ENCODE measurements at places on chromosomes 16 and 17. TPM values are rescaled to one million over a fixed set of nuclear protein-coding genes. Genes with fewer than 3 reads are reported as not detected.

The GPR142 gene
- 1.2 TPM for total RNA-seq

The ECI1 gene
- total RNA-seq, result 24.6 TPM

The MYH13 gene
- total RNA-seq, result not detected

The BCAR1 gene
- total RNA-seq, result 30.1 TPM

The OR4D2 gene
- total RNA-seq, result 2.2 TPM

The HEXIM2 gene
- total RNA-seq, result 1.9 TPM

The ZNF263 gene
- total RNA-seq, result 53.7 TPM

The CEMP1 gene
- total RNA-seq, result 0.96 TPM

The LDHD gene
- total RNA-seq, result 0.48 TPM

The ANKFN1 gene
- total RNA-seq, result 12.5 TPM

The KRTAP4-9 gene
- total RNA-seq, result not detected

The USH1G gene
- 2.9 TPM for total RNA-seq

The MMP28 gene
- total RNA-seq, result 113 TPM

The WSB1 gene
- 443 TPM for total RNA-seq

The RNF151 gene
- not detected for total RNA-seq

DNA sequence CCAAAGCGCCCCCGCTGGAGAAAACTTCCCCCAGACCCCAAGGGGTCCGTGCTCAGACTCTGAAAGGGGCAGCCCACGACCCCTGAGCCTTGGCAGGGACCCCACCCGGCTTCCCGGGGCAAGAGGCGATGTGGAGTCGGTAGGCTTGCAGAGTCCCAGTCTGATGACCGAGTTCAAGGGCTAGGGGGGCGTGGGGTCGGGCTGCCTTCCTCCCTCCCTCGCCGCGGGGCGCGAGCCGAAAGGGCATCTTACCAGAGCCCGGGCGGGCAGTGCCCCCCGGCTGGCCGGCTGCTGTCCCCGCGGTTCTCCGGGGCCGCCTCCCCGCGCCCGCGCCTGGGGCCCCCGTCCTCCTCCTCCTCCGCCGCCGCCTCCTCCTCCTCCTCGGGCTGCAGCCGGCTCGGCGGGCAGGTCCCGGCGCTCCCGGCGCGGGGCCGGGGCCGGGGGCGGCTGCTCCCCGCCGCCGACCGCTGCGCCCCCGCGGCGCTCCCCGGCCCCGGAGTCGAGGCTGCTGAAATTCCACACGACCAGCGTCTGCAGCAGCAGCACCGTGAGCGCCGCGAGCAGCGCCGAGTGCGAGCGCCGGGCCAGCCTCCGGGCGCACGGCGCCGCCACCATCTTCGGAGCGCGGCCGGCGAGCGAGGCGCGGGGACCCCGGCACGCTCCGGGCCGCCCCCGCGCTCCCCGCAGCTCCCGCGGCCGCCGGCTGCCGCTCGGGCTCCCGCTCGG is 415 bp downstream of the XYLT1 start:
- DNase-seq, result no peak

DNA sequence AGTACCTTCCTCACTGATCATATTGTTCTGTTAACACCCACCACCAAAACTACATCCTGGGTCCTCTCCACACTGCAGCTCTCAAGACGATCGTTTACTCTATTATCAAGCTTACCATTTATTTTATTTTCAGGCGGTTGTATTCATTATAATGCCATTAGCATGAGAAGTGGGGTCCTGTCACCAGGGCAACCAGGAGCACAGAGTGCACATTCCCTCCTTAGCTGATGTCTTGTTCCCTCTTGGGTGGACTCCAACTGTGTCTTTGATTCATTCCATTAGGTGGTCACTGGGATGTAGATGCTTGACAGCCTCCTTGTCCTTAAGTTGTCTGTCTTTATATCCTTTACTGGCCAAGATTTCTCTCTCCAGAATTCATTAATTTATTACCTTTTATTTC is 965.9 kb upstream of the EEF2KMT start:
- no peak for DNase-seq

DNA sequence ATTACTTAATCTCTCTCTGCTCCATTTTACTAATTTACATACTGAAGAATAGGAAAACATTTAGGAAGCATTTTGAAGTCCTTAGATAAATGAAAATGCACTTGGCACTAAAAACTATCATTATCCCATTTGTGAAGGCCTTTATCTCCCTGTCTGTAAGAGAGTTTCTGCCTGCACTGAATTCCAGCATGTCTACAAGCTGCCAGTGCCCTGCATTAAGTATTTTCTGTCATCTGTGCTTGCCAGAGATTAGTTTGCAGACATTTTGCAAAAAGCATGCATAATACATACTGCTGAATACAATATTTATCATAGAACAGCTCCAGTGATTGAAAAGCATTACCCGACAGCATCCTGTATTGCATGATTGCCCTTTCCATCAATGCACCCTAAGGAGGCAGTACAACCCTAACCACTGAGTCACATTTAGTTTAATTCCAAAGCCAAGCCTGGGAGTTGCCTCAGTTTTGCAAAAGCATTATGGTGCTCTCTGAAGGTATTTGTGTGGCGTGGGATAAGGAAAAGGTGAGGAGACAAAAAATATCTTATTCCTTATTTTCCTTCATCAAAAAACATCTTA is 280.2 kb upstream of the TOM1L1 start:
- DNase-seq, result peak; percentile 43

DNA sequence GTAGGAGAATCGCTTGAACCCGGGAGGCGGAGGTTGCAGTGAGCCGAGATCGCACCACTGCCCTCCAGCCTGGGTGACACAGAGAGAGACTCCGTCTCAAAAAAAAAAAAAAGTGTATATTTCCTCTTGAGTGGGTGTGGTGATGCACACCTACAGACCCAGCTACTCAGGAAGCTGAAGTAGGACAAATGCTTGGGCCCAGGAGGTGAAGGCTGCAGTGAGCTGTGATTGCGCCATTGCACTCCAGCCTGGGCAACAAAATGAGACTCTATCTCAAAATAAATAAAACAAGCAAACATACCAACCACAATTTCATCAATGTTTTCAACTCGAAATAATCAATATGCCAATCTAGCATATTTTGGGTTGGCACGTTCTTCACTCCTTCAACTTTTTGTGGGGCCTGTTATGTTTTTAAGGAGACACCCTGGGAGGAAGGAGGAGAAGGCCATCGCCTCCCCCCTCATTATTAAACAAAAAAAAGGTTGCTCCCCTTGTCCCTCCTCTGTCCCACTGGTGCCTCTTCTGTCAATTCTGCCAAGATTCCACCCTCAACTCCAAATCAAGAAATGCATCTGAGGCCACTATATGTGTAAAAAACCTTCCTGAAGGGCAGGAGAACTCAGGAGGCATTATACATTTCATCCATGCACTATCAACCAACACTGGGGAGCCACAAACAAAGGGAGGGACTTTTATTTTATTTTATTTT is 52.4 kb upstream of the ATF7IP2 start:
- DNase-seq, result no peak

- DNase-seq, result peak; percentile 70
Measured at GRCh38 chr16:64013856-64014255, 1108.0 kb downstream of the CDH11 start.

- no peak for DNase-seq
Measured at GRCh38 chr16:54375071-54375470, 88.5 kb upstream of the IRX3 start.

DNA sequence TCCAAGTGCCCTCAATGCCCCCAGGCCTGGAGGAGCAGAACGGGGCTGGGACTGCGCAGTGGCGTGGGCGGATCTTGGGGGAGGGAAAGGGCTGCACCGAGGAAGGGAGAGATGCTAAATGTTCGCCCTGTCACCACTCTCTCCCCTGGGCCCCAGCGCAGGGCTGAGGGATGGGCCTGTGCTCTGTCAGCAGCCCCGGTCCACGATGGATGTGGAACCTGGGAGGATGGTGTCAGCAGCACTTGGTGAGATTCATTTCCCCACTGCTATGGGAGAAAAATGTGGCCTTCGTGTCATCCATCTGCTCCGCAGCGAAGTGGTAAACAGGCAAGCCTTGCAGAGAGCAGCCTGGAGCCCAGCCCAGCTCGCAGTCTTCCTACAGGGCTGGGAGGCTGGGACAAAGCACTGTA is 72.0 kb downstream of the TMEM132E start:
- no peak for DNase-seq

- DNase-seq, result no peak
Measured at GRCh38 chr17:32792207-32792606, 84.7 kb downstream of the MYO1D start.

GRCh38 chr16:52184336-52184735 is 362.6 kb downstream of the TOX3 start:
- no peak for DNase-seq

DNA sequence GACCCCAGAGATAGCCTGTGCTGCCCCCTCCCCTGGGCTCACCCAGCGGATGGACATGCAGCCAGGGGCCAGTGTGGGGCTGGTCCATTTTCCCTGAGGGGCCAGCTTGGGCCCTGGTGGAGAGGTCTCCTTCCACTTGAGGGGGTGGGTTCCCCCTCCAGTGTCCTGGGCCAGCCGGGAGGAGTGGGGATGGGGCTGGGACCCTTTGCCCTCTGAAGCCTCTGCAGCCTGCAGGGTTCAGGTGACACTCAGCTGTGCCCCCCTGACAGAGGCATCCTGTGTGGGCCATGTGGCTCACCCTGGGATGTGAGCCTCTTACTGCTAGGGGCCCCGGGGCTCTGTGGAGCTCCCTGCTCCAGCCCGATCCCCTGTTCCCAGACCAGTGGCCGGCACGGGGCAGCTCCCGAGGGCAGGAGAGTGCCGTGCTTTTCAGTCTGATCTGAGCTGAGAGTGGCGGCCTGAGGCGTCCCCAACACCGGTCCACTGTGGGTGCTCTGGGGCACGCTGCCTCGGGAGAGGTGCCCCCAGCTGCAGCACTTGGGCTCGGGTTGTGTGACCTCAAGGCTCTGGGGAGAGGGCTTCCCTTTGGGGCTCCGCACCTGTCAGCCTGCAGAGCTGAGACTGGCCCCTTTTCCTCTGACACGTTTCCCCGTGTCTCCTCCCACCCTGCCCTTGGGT is 439 bp upstream of the GNG13 start:
- DNase-seq, result no peak

- no peak for DNase-seq
Measured at GRCh38 chr16:70614208-70614951, 32.0 kb upstream of the IL34 start.

GRCh38 chr17:65664696-65665095 is 103.2 kb upstream of the AXIN2 start:
- DNase-seq, result no peak

- no peak for DNase-seq
Measured at GRCh38 chr16:9042533-9042932, 48.9 kb upstream of the HAPSTR1 start.

GRCh38 chr17:52828621-52829020 is 670.1 kb upstream of the CA10 start:
- no peak for DNase-seq

DNA sequence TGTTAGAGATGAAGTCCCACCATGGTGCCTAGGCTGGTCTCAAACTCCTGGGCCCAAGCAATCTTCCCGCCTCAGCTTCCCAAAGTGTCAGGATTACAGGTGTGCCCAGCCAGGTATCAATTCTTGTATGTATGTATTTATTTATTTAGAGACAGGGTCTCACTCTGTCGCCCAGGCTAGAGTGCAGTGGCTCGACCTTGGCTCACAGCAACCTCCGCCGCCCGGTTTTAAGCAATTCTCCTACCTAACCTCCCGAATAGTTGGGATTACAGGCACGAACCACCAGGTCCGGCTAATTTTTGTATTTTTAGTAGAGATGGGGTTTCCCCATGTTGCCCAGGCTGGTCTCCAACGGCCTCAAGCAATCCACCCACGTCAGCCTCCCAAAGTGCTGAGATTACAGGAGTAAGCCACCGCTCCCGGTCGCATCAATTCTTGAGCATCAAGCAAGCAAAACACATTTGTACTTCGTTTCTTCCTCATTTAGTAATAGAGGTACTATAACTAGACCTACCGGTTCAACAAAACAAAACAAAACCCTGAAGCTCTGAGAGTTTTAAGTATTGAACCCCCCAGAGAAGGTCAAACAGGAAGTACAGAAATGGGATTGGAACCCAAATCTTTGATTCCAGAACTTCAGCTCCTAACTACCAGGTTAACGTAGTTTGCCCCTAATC is 1.0 kb upstream of the ZNF500 start:
- DNase-seq, result no peak

- peak; percentile 54 for DNase-seq
Measured at GRCh38 chr17:17971431-17972125, 622 bp downstream of the TOM1L2 start.

GRCh38 chr17:31859487-31860008 is 504 bp upstream of the COPRS start:
- DNase-seq, result no peak

GRCh38 chr17:12928736-12929135 is 89.1 kb downstream of the ELAC2 start:
- no peak for DNase-seq

DNA sequence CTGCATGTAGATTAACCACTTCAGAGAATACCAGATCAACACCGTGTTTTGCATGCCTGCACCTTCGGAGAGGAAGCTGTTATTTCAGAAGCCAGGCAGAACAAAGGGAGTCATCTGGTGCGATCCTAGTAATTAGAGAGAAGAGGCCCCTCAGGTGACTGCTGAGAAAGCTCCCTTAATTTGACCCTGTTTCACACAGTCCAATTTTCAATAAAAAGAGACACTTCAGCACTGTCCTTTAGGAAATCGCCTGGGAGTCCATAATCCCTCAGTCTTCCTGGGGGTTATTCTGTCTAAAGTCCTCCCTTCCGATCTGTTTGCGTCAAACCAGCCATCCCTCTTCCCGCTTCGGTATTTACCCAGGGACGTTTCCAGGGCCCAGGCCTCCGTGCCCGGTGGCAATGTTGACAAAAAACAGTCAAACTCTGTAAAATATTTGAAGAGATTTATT is 23.4 kb upstream of the TNRC6C start:
- no peak for DNase-seq

DNA sequence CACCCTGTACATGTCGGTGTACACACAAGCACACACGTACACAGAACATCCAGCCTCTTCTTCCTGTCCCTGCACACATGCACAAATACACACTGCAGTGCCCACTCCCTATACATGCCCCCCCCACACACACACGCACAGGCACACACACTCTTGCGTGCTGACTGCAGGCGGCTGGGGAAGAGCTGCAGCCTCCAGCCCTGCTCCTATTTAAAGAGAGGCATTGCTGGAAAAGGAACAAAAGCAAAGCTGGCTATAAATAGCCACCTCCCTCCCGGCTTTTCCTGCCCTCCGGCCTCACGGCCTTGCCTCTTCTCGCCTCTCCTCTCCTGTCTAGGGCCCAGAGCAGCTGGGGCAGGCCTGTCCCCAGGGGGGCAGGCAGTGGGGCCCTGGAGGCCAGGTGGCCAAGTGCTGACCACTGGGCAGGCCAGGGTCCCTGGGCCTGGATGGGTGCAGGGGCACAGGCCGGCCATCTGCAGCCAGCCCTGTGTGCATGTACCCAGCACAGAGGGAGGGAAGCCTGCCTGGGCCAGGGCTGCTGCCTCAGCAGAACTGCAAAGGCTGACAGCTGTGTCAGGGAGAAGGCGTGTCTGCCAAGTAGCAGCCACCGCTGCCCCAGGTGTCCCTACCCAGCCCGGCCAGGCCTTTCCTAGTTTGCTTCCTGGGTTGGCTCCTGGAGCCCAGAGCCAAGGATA is 25.4 kb downstream of the RTN4RL1 start:
- DNase-seq, result peak; percentile 82

GRCh38 chr16:85665929-85666328 is 22.8 kb downstream of the GINS2 start:
- DNase-seq, result no peak

- DNase-seq, result peak; percentile 49
Measured at GRCh38 chr16:3857189-3858043, 23.1 kb downstream of the CREBBP start.
